Neural crest cell (in vitro differentiated cells): ENCODE measurements at places on chromosomes 7 and 10.

DNA sequence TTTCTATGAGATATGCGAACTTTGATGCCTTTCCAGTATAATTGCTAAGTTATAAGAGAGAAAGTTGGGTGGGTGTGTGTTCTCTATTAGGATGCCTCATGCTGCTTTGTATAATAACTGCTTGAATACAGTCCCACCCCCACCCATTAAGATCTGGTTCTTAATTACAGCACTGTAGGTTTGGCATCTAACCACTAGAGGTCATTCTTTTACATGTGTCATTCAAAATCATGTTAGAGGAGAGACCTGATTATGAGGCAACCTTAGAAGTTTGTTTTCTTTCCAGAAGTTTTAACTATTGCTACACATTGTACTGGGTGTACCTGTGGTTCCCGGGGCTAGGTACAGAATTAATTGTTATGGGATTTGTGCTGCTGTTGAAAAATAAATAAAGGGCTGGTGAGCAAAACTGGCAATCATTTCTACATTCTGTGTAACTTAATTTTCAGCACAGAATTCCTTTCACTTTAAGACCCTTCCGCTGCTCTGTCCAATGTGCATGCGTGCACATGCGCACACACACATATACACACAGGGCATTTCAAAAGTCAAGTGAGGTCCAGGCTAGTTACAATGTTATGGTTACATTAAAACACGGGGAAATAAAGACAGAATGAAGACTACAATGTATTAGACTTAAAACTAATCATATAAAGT lies 1156.3 kb downstream of the SORCS3 start:
- DNase-seq: no peak

GRCh38 chr10:118308664-118309063 lies 33.5 kb downstream of the FAM204A start:
- DNase-seq: no peak

DNA sequence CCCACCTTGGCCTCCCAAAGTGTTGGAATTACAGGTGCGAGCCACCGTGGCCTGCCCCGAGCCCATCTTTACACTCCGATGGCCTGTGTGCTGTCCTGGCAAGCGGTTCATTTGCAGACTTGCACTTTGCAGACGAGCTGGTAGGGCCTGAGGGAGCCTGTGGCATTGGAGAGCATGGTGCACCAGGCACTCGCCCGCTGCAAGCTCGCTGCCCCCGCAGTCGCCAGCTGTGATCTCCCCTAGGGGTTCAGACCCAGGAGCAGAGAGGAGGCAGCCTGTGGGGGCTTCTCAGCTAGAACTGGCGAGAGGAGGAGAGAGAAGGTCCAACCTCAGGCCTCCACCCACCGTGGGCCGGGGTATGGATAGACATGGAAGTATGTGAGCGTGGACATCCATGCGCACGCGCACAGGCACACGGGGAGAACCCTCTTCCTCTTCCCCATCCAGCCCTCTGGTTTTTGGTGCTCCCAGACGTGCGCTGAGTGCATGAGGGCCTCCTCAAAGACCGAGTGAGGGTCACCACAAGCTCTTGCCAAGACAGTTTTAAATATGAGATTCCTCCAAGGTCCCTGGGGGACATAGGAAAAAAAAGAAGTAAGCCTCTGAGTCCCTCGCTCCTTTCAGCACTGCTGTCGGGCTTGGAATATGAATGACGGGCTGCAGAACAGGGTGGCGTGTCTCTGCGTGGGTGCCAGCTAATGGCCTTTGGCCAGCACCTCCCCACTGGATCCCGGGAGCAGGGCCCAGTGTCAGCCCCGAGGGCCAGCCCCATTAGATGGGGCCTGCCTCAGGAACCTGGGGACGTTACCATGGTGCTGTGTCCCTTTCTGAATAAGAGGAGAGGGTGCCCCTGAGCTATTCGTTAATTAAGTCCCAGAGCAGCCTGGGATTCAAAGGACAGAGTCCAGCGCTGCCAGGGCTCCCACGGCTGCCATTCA lies 15.1 kb upstream of the TTYH3 start:
- no peak for DNase-seq

DNA sequence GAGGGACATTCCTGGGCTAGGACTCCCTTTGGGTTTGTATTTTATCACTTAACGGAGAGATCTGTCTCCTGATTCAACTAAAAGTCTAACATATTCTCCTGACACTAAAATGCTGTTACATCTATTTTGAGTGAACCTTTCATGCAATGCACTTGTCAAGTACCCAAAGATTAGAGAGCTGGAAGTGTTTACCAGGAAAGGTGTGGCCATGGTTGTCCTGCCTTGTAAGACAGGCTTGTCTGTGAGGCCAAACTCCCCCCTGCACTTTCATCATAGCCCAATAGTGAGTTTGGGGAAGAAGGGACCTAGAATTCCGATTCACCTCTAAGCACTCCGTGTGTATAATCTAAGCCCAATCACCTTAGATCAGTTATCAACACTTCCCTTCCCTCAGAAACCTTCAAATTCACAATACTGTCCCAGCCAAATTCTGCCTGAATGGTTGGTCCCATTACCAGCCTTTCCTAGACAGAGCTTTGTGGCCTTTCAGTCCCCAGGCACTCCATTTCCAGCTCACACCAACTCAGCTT lies 162.6 kb upstream of the NAMPT start:
- no peak for DNase-seq

GRCh38 chr7:116224492-116225098 lies 14.3 kb downstream of the TES start:
- DNase-seq: no peak

DNA sequence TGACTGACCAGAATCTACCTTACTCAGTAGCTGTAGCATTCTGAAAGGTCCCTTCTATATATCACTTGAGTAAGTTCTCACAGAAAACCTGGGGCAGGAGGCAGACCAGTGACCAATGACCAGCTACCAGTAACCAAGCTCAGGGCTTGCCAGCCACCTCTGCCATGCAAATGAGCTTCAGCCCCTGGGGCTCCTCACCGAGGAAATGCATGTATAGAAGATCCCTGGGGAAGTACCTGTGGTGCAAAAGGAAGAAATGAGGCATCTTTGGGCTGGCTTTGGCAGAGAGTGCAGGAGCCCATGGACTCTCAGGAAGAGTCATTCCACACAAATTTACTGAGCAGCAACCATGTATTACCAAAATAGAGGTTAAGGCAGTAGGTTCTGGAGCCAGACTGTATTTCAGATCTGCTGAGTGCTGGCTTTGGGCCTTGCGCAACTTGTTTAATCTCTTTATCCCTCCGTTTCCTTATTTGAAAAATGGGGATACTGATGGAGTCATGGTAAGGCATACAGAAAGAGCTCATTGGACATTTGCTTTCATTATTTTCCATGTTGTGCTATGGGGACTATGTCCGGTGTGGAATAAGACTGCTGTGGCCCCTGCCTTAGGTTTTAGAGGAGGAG lies 41.1 kb upstream of the FAM204A start:
- DNase-seq: no peak

DNA sequence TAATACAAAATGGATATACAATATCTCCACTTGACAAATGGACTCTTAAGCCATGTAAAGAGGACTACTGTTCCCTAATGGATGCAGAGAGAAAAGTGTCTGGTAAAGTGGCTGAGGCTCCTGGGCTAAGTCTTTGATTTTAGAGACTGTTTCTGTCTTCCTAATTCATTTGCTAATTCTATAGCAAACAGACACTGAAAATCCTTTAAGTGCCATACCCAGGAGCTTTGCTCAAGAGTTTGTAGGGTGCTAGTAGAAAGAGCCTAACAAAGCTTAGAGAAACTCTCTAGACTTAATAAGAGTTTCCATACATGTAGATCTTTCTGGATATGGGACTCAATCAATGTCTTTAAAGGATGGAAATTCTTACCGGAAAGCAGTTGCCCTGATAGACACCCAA lies 16.7 kb downstream of the CEP55 start:
- no peak for DNase-seq

DNA sequence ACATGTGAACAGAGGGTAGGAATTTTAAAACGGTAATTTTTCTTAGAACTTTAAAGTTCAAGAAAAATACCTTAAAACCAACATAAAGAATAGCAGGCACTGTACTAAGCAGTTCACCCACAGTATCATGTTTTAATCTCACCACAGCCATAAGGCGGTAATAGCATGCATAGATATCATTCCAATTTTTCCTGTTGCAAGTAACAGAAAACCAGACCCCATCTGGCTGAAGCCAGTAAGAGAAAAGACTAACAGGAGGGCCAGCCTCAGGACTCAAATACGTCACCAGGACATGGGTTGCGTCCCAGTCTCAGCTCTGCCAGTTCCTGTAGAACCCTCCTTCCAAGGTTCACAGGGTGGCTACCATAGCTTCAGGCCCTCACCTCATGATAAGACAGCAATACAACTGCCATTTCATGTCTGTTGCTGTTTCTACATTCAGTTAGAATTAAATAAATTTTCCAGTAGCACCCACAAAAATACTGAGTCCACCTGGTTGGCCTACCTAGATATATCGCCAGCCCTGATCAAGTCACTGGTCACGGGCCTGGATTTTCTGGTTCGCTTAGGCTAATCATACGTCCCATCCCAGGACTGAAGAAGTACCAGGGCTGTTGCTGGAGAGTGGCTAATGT lies 2.0 kb upstream of the RNF32 start:
- no peak for DNase-seq

- DNase-seq: peak; percentile 29
Observed at GRCh38 chr10:70540089-70540788, 61.7 kb downstream of the PALD1 start.

GRCh38 chr10:118607768-118608354 lies 12.4 kb upstream of the PRLHR start:
- no peak for DNase-seq

DNA sequence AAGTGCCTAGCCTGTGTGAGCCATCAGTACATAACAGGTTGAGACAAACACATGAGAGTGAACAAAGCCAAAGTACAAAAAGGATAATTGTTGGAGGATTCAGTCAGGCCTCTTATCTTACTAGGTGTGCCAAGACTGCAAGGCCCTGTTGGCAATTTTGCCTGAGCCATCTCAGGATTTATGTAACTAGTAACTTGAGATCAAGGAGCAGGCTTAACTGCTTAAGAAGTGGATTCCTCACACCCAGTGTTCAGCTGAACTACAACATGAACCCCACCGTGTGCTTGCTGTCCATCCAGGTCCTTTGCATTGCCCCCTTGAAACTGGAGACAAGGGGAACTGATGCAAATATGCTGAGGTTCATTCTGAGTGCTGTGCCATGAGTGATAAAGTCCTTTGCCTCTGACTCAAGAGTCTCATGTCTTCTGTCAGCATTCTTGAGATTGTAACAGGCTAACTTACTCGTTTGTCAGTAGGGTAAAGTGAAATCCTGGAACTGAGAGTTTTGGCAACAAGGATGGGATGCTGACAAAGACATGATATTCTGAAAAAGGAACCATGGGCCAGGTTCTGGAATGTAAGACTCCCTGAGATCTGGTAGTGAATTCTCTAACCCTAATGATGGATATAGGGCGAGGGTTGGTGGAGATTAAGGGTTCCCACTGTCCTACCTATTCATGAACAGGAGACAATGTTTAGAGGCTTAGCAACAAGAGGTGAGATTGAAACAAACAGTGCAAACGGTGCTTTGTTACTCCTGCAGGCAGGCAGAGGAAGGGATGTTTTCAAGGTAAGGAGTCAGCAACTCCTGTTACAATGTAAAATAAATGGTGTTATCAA lies 44.1 kb upstream of the GATAD1 start:
- no peak for DNase-seq

GRCh38 chr10:72030762-72031543 lies 57.4 kb downstream of the SPOCK2 start:
- no peak for DNase-seq

DNA sequence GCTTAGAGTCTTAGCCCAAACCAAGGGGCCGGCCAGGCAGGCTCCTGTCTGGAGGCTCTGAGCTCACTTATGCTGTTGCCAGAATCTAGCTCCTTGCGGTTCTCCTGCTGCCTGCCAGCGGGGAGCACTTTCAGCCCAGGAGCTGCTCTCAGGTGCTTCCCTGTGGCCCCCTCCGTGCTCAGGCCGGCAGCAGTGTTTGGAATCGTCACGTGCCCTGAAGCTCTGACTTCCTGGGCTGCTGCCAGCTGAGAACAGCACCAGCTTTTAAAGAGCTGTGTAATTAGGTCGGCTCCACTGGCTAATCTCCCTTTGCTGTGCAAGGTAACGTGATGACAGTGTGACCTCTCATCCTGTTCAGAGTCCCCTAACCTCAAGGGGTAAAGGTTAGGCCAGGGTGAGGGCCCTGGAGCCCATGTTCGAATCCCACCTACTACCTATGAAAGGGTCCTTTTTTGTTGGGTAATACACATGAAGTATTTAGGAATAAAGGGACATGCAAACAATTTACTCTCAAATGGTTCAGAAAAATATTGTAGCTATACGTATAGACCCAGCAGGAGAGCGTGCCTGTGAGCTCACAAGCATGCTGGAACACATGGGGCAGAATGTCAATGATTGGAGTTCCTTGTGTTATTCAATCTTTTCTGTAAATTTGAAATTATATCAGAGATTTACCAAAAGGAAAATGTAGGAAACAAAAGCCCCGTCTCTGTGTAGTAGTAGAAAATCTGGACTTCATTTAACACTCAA lies 16.6 kb downstream of the ZNF862 start:
- no peak for DNase-seq

DNA sequence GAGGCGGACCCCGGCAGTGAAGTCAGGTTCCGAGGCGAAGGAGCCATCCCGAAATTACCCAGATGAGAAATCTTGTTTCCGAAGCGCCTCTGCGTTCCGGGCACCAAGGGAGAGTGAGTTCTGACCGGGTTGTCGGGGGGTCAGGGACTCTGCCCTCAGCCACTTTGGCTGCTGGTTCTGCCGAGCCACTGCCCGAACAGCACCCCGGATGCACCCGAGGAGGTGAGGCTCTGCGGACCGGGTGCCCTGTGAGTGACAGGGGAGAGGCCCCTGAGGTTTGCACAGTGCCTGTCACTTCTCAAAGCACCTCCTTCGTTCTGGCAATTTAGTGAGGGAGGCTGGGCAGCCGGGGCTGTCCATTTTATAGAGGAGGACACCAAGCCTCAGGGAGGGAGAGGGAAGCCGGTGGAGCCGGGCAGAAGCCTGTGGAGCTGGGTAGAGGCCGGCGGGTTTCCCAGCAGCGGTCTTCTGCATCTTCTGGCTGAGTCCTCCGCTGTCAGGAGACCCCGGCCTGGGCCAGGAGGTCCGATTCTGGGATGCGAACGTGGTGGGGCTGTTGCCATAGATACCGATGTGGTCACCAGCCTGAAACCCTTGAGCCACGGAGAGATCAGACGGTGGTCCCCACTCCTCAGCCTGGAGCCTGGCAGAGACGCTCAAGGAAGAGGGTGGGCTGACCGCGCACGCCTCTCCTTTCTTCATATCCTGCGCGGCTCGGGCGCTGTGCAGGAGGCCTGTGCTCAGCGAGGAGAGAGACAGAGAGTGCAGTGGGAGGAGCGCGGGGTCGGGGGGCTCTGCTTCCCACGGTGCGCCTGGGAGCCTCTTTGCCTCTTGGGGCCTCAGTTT lies 18.9 kb upstream of the SHH start:
- no peak for DNase-seq

GRCh38 chr10:87646935-87647334 lies 12.7 kb upstream of the PAPSS2 start:
- no peak for DNase-seq

GRCh38 chr10:122391875-122392274 lies 17.4 kb downstream of the PLEKHA1 start:
- no peak for DNase-seq
